Effector memory CD4-positive, alpha-beta T cell (primary cell): ENCODE measurements at places on chromosomes 5 and 9.

DNA sequence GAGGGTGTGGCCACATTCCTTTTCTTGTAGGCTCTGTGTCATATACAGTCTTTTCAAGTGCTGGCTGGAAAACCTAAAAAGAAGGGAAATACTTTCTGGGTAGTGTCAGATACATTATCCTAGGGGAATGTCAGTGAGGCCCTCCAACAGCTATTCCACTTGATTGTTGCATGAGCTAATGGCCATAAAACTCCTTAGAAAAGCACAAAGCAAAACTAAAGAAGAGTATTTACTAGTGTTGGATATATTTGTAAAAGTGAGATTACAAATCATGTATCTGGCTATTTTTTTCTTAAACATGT lies 829 bp downstream of the ANXA1 start:
- DNase-seq: no peak

DNA sequence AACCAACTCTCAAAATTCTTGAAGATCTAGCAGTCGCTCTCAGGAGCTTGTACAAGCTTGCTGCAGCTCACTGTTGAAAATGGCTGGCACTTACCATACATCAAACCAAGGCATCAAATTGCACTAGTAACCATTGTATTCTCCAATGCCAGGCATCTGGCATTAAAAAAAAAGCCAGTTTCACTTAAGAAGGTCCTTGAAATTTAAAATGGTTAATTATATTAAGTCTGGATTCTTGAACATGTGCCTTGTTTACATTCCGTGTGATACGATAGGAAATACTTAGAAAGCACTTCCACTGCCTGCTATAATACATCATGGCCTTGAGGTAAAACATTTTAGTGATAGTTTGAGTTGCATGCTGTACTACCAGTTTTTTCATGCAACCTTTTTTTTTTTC lies 300.7 kb downstream of the KDM4C start:
- no peak for DNase-seq

GRCh38 chr5:149795360-149795759 lies 65.2 kb downstream of the PPARGC1B start:
- no peak for DNase-seq

GRCh38 chr5:84017523-84018172 lies 297.0 kb upstream of the HAPLN1 start:
- DNase-seq: no peak

DNA sequence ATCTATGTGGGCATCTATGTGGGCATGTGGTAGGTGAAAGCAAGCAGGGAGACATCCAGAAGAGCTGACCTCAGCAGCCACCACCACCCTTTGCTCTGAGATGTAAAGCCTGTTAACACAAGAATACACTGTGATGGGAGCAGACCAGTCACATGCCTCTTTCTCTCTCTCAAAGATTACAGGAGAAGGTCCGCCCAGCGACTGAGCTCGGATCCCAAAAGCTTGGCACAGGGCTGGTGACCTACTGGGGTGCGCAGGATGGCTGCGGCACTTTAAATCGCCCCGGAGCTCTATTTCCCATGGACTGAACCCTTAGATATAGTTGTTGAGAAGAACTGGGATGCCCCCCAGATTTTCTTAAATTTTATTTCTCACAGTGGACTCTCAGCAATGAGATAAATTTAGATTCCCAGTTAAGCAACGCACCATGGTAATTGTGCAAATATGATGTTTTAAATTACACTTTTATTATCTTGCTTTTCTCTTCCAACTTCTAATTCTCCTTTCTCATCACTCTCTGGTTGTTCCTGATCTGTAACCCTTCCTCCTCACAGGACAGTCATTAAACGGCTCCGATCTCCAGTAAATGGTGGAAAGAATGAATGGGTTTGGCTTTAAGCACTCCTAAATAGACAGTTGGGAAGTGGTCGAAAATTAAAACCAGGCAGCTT lies 37.7 kb upstream of the ICE1 start:
- no peak for DNase-seq

GRCh38 chr9:77980622-77981021 lies 51.0 kb downstream of the GNAQ start:
- DNase-seq: no peak

GRCh38 chr5:154190595-154191304 lies at the start of gene GALNT10:
TSS of gene GALNT10 (plus strand) at chr5:154190733. CDS start at chr5:154190867, 134 bp downstream.
- no peak for DNase-seq

GRCh38 chr5:72138943-72139521 lies 31.8 kb downstream of the MAP1B start:
- DNase-seq: no peak

GRCh38 chr9:36911037-36911436 lies 123.0 kb downstream of the PAX5 start:
- no peak for DNase-seq

DNA sequence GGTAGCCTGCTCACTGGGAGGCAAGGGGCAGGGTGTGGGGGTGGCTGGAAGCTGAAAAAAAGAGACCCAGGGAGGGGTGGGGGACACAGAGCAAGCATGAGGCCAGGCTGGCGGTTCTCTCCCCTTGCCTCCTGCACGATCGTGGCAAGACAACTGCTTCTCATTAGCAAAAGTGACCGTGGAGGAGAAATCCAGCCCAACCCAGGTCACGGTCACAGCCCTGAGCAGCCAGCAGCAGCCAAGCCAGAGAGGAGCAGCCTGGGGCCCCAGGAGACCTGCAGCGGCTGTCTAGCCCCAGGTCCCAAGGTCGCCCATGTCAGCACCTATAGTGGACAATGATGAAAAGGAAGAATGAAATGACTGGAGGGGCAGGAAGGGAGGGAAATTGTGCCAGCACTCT lies 89.1 kb downstream of the NRG2 start:
- no peak for DNase-seq

GRCh38 chr5:72849546-72849945 lies 33.1 kb downstream of the TNPO1 start:
- no peak for DNase-seq

GRCh38 chr5:79417495-79417894 lies 96.4 kb downstream of the HOMER1 start:
- no peak for DNase-seq
